Upper lobe of left lung (tissue), 6 donors: ENCODE measurements at places on chromosomes 3 and 15.

GRCh38 chr15:36136049-36136448, 443.4 kb upstream of the CDIN1 start:
- DNase-seq, result no peak

- DNase-seq, result no peak
Observed at GRCh38 chr3:59573911-59574310, 524.1 kb upstream of the CFAP20DC start.

GRCh38 chr15:20351448-20351971, 190.1 kb downstream of the GOLGA6L6 start:
- peak; percentile 78 for DNase-seq

DNA sequence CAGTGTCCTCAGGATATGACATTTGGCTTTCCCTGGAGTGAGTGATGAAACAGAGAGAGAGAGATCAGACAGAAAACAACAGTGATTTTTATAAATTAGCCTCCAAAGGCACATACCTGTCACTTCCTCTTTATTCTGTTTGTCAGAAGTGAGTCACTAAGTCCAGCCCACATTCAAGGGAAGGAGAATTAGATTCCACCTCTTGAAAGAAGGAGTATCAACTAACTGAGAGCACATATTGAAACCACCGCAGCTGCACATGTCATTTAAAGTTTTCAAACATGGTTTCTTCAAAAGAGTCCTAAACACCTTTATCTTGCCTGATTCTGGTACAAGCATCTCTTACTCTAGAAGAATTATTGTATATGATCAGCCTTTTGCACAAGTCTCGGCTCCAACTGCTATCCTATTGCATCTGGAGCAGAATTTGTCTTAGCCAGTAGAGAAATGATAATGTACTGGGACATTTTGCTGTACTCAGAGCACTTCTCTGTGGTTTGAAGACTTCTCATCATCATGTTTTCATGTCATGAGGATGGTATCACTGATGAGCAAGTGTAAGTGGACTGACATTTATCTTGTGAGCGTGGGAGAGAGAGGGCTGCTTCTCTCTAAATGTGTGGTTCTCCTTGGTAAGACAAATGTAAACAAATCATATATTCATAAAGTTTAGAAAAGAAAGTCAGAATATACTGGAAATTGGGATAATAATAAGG, 338.9 kb upstream of the CFAP20DC start:
- no peak for DNase-seq

DNA sequence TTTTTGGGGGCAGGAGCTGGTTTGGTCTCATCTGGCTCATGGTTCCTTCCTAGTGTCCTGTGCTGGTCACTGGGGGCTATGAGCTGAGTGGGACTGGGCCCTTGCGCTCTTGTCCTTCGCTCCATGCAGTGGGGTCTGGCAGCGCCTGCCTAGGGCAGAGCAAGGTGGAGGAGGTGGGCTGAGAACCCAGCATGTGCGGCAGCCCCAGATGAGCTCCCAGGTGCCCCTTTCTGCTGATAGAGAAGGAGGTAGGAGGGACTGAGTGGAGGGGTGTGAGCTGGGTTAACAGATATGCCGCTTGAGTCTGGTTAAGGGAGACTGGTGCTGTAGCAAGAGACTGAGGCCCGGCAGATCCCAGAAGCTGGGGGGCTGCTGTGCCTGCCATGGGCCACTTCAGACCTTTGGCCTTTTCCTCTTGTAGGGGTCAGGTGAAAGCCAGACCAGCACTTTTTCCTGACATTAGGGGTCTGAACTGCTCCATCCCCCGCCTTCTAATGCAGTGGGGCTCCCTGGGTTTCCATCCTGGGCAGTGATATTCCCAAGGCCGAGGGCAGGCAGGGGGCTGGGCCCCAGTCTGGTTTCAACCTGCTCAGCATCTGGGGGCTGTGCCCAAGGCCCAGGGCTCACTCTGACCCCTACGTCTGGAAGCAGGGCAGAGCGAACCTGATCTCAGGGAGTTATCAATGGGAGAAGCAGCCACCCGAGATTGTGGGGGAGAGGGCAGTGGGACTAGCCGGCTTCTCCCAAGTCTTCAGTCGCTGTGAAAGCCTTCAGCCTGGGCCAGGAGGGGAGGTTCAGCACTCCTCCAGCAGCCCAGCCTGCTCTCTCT, 62.9 kb upstream of the PRR23C start:
- no peak for DNase-seq
